ENCODE measurements at places on chromosomes 7 and 10. TPM values are rescaled to one million over a fixed set of nuclear protein-coding genes. Genes with fewer than 3 reads are reported as not detected.

Gene SPDYE5
- 5.5 TPM for polyA plus RNA-seq

Gene CYP17A1
- polyA plus RNA-seq = 0.70 TPM

Gene BLNK
- 3.4 TPM for polyA plus RNA-seq

Gene TMEM273
- polyA plus RNA-seq = 6.3 TPM

Gene SPDYE11
- 1.9 TPM for polyA plus RNA-seq

Gene AKR1C4
- polyA plus RNA-seq = not detected

Gene SDK1
- polyA plus RNA-seq = 3.6 TPM

Gene PRKCQ
- 22.7 TPM for polyA plus RNA-seq

Gene PTPRN2
- polyA plus RNA-seq = 2.0 TPM

Gene LIPJ
- 0.05 TPM for polyA plus RNA-seq

Gene CRHR2
- 1.9 TPM for polyA plus RNA-seq

Gene FASTK
- 75.9 TPM for polyA plus RNA-seq

Gene SPDYE8
- 0.41 TPM for polyA plus RNA-seq

Gene FXYD4
- polyA plus RNA-seq = 1.1 TPM

Gene HHEX
- polyA plus RNA-seq = 8.1 TPM

Gene VIPR2
- 12.1 TPM for polyA plus RNA-seq

Gene MRLN
- 172 TPM for polyA plus RNA-seq

Gene ANKRD2
- 24.2 TPM for polyA plus RNA-seq

Gene FLNC
- 823 TPM for polyA plus RNA-seq

Gene VPS37D
- 3.1 TPM for polyA plus RNA-seq

Gene LRIT1
- not detected for polyA plus RNA-seq

Gene TCAF2
- 22.4 TPM for polyA plus RNA-seq

Gene SNCG
- polyA plus RNA-seq = 4.7 TPM

Gene GALNT11
- polyA plus RNA-seq = 29.6 TPM

Gene SORBS1
- polyA plus RNA-seq = 72.6 TPM

Gene TMEM140
- 14.6 TPM for polyA plus RNA-seq

Gene GHRHR
- 0.58 TPM for polyA plus RNA-seq

Gene TAX1BP1
- 50.9 TPM for polyA plus RNA-seq

Gene AGAP5
- polyA plus RNA-seq = 14.6 TPM

Gene TAS2R3
- 0.66 TPM for polyA plus RNA-seq

Gene UTF1
- not detected for polyA plus RNA-seq

Gene NPTX2
- polyA plus RNA-seq = 6.9 TPM

Gene MUC3A
- polyA plus RNA-seq = 0.10 TPM

Gene IDI2
- polyA plus RNA-seq = not detected

Gene BMPER
- polyA plus RNA-seq = 5.8 TPM

Gene MOGAT3
- polyA plus RNA-seq = not detected

Gene ADIRF
- polyA plus RNA-seq = 11.6 TPM

Gene GIMAP4
- 18.7 TPM for polyA plus RNA-seq

Gene CALHM3
- polyA plus RNA-seq = not detected

Gene TMEM60
- 11.3 TPM for polyA plus RNA-seq

Gene PAPOLB
- polyA plus RNA-seq = 0.04 TPM

Gene H2BK1
- polyA plus RNA-seq = not detected

Gene TRIM74
- polyA plus RNA-seq = not detected

Gene GSTO2
- 1.1 TPM for polyA plus RNA-seq

Gene HOXA5
- polyA plus RNA-seq = 7.0 TPM

Gene DYNC1I1
- 0.58 TPM for polyA plus RNA-seq

Gene STK32C
- 12.2 TPM for polyA plus RNA-seq

Gene AKR1C8
- not detected for polyA plus RNA-seq

Gene C10orf143
- 3.1 TPM for polyA plus RNA-seq

Gene CABCOCO1
- 0.53 TPM for polyA plus RNA-seq

Gene ZNF485
- polyA plus RNA-seq = 3.0 TPM

Gene PDE1C
- polyA plus RNA-seq = 2.1 TPM

Gene ASAH2
- polyA plus RNA-seq = 0.23 TPM

Gene UCN3
- polyA plus RNA-seq = not detected

Gene TAF6
- 39.0 TPM for polyA plus RNA-seq

Gene GPR146
- polyA plus RNA-seq = 6.2 TPM

Gene WBP1L
- 44.8 TPM for polyA plus RNA-seq

Gene KEL
- polyA plus RNA-seq = 1.1 TPM

Gene TACC2
- 136 TPM for polyA plus RNA-seq

Measured in hindlimb muscle (tissue), 1 donor.